Stimulated activated CD4-positive, alpha-beta T cell treated with anti-CD3 and anti-CD28 coated beads, Interleukin-1b, Interleukin-23, amount 100 ng/mL, for 48 hours (primary cell): ENCODE measurements at places on chromosomes 11 and 22.
A peak's percentile ranks its signal among the peaks of the same experiment; 100 is the strongest.

- no peak for DNase-seq
These were observed 1445.5 kb downstream of the BRD1 start for GRCh38 chr22:48382197-48382596.

DNA sequence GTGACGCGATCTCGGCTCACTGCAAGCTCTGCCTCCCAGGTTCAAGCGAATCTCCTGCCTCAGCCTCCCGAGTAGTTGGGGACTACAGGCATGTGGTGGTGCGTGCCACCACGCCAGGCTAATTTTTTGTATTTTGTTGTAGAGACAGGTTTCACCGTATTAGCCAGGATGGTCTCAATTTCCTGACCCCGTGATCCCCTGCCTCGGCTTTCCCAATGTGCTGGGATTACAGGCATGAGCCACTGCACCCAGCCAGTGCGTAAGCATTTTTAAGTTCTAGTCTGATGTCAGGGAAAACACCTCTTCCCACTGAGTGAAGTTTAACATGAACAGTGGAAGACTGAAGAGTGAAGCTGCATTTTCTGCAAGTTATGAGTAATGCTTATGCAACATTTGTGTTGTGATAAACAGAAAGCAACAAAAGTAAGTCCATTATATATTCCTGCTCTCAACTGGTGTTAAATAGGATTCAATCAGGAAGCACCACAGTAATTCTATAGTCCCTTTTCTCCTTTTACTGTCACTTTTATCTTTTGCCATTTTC lies 1219.8 kb upstream of the RAG2 start:
- DNase-seq: no peak

GRCh38 chr11:4213746-4214145 lies 119.1 kb downstream of the RRM1 start:
- no peak for DNase-seq

DNA sequence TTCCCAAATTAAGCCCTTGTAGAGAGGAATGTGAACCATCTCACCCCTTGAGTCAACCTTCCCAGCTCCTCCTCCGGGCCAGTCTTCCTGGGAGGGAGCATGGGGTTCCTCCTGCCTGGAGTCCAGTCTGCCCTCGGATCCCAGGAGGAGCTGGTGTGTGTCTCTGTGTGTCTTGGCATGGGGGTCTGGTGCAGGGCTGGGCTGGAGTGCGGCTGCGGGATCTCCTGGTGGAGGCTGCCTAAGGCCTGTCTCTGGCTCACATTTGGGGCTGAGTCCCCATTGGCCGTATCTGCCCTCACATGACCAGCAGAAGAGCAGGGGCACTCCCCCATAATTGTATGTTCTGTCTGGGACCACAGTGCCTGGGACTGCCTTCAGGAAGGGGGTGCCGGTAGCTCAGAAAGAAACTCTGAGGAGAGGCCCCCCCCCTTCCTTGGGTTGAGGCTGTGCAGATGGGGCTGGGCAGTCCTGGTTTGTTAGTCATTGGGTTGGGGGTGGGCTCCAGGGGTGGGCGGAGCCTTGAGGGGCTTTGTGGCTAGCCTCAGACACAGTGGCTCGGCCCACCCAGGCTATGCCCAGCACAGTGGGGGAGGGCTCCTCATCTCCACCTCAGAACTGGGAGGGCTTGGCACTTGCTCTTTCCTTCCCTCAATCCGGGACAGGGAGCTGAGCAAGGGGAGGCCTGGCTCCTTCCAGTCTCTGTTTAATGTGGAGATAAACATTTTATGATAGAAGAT lies 2.9 kb downstream of the C1QTNF5 start:
- no peak for DNase-seq

- DNase-seq: no peak
These were observed 39.9 kb downstream of the CLPB start for GRCh38 chr11:72394416-72394815.

DNA sequence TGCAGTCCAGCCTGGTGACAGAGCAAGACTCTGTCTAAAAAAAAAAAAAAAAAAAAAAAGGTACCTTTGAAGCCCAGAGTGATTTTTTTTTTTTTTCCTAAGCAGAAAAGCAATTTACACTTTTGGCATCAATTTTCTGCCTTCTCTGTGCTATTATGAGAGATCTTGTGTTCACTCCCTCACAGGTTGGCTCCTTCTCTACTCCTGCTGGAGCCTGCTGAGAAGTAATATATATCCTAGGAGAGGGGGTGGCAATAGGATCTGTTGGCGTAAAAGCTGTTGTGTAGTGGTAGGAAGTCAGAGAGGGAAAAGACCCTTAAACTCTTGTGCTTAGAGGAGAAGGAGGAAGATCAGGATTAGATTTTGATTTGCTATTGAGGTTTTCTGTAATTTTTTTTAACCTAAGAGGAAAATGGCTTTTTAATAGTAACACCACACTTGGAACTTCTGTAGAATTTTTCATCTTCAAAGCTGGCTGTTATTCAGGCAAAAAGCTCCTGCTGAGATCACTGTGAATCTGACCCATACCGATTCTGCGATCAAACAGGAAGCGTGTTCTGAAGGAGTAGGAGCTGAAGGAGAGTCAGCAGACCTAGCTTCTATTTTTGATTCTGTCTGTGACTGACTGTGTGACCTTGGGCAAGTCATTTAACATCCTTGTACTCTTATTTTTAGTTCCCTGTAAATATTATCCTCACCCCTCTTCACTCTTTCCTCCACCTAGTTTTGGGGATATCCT lies 77.7 kb downstream of the TRIM44 start:
- DNase-seq: no peak

DNA sequence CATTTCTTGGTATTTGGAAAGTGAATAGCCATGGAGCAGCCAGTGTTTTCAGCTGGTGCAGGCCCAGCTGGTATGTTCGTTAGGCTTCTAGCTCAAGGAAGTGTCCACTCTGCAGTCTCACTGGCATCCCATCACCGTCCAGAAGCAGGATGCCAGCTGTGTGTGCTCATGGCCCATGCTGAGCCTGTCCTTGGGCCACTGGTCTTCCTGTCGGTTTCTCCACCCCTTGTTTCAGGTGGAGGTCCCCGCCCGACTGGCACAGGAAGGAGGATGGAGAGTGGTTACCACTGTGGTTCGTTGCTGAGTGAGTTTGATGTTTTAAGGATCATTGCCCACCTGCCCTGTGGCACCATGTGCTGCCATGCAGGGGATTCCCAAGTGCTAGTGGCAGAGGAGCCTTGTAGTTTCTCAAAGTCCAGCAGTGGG lies 63.7 kb downstream of the MED15 start:
- DNase-seq: no peak

- DNase-seq: no peak
These were observed 82.7 kb upstream of the TMEM45B start for GRCh38 chr11:129732941-129733340.

GRCh38 chr11:31022080-31022479 lies 347.5 kb downstream of the DCDC1 start:
- no peak for DNase-seq

DNA sequence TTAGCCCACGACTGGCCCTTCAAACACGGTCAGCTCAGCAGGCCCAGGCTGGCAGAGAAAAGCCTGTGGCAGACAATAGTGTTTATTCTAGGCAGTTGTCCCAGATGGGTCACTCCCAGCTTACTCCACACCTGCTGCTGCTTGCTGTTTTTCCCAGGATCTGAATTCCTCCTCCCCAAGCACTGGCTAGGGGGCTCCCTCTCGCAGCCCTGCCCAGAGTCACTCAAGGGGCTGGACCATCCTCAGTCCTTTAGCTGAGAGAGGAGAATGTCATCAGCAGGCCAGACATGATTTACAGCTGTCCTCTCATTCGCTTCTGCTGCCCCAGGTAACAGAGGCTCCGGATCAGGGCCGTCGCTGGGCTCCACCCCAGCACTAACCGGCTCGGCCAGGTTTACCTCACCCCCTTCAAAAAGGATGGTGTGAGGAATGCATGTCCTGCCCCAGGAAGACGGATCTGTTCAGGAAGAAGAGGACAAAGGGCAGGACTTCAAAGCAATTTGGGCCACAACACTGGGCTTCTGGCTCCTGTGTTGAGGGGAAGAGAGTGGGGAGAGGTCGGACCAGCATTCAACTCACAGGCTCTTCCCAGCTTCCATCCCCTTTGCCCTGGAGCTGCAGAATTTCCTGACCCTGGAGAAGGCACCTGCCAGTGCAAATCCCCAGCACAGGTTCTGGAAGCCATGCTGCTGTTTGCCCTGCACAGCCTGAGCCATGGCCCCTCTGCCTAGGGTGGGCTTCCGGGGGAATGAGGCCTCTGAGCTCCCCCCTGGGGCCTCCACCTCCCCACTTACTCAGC lies 59.7 kb upstream of the BARX2 start:
- DNase-seq: no peak

- DNase-seq: no peak
These were observed 1054.4 kb downstream of the TBC1D22A start for GRCh38 chr22:47816863-47817210.

- peak; percentile 62 for DNase-seq
These were observed 27.8 kb upstream of the GRAMD4 start for GRCh38 chr22:46592390-46592872.

- no peak for DNase-seq
These were observed 147.7 kb upstream of the LARGE1 start for GRCh38 chr22:34068001-34068400.

- no peak for DNase-seq
These were observed 13.6 kb downstream of the MRGPRD start for GRCh38 chr11:68966894-68967780.

GRCh38 chr11:95089620-95090542 lies at the start of gene ENDOD1:
Gene ENDOD1 (plus strand): TSS chr11:95089846. CDS start chr11:95089928, 82 bp downstream.
- DNase-seq: peak; percentile 84

- no peak for DNase-seq
These were observed 67.3 kb downstream of the BID start for GRCh38 chr22:17706947-17707346.

DNA sequence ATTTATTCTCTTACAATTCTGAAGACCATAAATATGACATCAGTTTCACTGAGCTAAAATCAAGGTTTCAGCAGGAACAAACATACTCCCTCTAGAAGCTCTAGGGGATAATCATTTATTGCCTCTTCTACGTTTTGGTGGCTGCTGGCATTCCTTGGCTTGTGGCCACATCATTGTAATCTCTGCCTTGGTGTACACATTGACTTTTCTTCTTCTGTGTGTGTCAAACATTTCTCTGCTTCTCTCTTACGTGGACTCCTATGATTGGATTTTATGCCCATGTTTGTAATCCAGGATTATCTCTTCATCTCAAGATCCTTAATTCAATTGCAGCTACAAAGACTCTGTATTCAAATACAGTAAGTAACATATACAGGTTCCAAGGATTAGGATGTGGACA lies 30.4 kb upstream of the MMP20 start:
- DNase-seq: no peak

DNA sequence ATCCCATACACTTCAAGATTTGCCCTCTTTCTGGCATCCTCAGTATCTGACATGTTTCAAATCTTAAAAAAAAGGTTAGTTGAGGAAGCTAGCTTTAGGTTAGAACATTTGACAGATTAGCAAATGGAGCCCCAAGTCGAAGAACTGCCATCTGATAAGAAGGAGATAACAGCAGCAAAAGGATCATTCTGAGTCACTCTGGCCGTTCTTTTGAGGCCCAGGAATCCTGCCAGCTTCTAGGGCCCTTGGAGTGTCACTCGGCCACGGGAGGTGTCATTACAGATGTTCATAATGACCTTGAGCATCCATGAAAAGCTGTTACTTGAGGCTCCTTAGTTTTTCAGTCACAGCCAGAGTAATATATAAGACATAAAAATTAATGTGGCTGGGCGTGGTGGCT lies 132.1 kb upstream of the RASSF10 start:
- no peak for DNase-seq

DNA sequence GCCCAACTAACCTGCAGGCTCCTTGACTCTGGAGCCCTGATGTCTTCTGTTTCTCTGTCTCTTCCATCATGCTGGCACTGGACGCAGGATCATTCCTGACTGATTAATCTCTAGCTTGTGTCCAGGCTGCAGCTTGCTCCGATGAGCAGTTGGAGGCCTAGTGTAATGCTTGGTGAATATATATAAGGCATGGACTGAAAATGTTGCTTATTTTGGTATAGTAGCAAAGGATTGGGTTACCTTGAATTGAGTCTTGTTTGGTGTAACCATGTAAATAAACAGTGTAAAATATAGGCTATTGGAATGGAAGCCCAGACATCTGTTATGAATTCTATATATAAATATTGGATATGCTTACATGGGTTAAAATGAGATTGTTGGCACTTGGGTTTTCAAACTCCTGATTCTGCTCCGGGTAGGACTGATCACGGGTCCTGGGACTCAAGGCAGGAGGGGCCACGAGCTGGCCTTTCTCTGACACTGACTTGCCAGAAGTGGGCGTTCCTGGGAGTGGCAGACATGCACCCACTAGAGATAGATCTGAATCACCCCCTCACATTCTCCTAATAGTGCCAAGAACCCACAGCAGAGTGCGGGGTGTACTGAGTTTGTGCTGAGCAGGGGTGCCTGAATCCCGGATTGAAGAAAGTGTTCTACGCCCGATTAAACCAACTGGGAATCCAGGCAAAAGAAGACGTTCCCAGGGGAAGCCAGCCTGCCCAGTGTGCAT lies 25.8 kb downstream of the LRP5 start:
- DNase-seq: no peak

DNA sequence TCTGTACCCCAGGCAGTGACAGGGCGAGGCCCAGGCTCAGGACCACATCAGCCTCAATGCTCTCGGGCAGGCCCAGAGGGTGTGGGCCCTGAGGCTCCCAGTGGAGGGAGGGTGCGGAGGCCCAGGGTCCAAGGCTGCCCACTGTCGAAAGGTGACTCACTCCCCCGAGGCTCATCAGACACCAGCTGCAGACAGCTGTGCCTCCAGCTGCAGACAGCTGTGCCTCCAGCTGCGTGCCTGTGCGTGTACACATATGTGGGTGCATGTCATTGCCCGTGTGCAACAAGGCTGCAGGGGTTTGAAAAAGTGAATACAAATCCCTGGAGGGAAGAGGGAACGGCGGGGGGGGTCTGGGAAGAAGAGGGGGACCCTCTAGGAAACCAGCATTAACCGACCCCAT lies 134.3 kb downstream of the BRD1 start:
- DNase-seq: no peak

DNA sequence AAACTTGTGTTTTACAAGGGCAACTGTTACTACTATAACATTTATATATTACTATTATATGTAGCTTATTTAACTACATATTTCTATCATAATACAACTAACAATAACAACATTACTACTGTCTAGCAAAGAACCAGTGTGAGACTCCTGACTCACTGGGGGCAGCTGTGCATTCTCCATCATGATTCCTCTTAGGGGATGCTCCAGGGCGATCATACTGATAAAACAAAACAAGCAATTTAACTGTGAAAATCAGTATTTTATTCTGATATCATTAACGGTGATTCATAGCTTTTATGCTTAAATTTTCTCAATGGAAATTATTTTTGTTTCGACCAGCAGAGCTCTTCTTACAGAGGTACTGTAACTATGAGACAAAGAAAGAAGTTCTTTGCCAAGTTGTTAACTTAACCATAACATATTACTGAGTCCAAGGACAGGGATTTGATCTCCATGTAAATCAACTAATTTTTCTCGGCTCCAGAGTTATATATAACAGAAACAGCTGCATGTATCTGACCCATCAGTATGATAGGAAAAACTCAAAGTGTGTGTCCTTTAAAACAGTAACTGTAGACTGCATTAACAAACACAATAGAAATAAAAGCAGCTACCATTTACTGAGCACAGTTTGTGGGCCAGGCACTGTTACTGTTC lies 24.8 kb upstream of the FNBP4 start:
- no peak for DNase-seq

GRCh38 chr11:8989453-8989852 lies 14.3 kb downstream of the NRIP3 start:
- no peak for DNase-seq

- DNase-seq: no peak
These were observed 25.5 kb upstream of the TMEM45B start for GRCh38 chr11:129790106-129790505.

GRCh38 chr22:44604455-44604854 lies 97.5 kb upstream of the PRR5 start:
- DNase-seq: no peak

GRCh38 chr11:45110562-45110961 lies 35.9 kb upstream of the PRDM11 start:
- DNase-seq: no peak
